ENCODE measurements at places on chromosomes 3 and 15.

GRCh38 chr15:74763416-74763815 lies 14.8 kb downstream of the CYP1A2 start:
- no peak for DNase-seq

DNA sequence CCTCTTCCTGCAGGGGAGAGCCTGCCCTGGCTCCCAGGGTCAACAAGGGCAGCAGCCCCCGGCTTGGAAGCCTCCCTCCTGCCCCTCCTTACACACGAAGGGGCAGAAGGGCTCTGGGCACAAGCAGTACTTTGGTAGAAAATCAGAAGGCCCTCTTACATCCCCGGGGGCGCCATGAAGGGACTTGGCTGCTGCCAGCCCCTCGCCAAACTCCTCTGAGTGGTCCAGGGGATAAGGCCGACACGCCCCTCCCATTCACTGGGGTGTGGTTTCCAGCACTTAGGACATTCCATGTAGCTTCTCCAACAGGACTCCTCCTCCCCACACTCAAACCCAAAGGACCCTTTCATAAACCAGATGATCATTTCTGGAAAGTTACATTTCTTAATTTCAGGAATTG lies 1.2 kb upstream of the ST8SIA2 start:
- DNase-seq, result peak; percentile 67

DNA sequence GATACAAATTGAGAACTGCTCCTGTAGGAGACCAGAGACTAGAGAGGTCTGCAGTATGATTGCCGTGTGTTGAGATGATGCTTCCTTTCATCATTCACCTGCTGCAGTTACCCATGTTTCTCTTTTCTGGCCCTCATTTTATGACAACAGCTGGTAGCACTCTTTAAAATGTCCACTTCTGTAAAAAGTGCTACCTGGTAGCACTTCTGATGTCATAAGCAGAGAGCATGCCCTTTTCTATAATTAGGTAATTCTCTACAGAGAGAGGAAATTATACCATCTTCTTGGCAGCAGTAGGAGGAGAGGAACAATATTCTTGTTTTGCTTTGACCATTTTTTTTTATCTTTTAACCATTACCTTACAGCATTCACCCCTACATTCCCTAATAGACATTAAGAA lies 123.8 kb downstream of the PPM1L start:
- no peak for DNase-seq

GRCh38 chr3:52454938-52455282 lies 494 bp upstream of the NISCH start:
- no peak for DNase-seq

DNA sequence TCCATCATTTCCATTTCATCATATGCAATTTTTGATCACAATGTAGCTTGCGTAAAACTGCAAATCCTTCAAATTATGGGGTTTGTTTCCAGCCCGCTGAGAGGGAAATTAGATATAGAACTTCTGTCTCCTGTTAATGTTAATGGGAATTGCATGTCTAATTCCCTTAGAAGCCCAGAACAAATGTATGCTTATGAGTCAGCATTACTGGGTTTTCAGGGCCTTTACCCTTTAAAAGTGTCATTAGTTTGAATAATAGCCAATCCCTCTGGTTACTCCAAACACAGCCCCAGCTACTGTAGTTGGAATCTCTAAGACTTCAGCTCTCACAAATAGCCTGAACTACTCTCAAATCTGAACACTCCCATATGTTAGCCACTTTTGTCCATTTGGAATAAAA lies 439.4 kb downstream of the C3orf38 start:
- DNase-seq, result no peak

Measured in ecto neural progenitor cell (in vitro differentiated cells).